ENCODE measurements at places on chromosomes 12 and 14.

- no peak for DNase-seq
Measured at GRCh38 chr12:131716282-131716681, 5.4 kb downstream of the SFSWAP start.

- DNase-seq = no peak
Measured at GRCh38 chr12:1050059-1050707, 59.2 kb downstream of the ERC1 start.

DNA sequence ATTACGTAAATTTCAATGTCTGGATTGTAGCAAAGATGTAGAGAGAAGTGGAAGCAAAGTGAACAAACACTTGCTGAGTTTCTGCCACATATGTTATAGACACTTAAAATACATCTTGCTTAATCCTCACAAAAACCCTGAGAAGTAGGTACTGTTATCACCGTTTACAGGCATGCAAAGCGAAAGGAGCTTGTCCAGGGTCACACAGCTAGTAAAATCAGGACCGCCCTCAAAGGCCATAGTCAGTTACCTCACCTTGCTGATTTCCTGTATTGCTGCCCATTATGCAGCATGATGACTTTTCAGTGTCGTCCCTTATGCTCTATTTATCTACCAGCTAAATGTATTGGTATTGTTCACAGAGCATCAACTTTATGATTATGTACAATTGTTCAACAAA is 39.8 kb downstream of the TRHDE start:
- DNase-seq = no peak

- DNase-seq = peak; percentile 60
Measured at GRCh38 chr12:98618952-98619351, 25.5 kb downstream of the SLC25A3 start.

DNA sequence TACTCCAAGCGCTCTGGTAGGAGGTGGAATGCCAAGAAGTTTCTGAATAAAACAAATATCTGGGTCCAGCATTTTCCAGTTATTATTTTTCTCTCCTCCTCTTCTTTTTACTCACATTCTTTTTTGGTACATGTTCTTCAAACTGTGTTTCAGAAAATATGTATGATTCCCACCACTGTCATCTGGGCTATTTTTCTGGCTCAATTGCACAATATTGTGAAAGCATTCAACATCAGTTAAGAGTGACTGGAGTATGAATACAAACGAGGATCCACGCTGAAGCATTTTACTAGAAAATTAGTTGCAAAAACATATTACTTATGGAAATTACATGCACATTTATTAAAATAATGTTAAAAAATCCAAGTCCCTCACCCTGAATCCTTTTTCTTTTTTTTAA is 61.5 kb downstream of the KCNMB4 start:
- DNase-seq = no peak

DNA sequence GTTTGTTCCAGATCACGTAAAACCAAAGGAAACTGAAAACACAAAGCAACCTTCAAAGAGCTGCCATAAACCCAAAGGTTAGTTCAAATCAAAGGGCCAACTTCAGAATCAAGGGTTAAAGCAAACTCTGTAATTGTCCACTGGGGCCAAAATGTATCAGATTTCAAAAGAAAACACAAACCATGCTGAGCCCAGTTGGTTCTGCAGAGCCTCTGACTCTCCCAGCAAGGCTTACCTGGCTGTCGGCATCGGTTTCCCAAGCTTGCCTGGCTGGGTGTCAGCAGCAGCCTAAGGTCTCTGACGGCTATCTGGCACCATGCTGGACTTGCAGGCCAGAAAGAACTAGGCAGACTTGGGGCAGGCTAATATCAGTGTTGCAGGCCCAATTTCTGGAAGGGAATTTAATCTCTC is 125.3 kb downstream of the DAD1 start:
- no peak for DNase-seq

DNA sequence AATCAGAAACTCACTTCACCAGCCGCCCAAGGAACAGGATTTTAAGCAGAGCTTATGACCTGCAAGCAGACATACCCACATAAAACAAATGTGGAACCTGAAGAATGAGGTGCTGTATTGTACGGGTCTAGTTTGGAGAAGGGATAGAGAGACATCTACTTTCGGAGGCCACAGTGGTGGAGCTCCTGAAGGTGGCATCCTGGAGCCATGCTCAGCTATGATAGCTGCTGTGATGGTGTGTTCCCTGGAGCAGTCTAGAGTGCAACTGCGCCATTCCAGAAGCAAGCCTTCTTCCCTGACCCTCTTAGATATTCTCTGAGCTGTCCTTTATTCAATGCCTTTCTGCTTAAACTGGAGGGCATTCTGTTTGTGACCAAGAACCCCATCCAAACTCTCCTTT is 402.6 kb downstream of the FUT8 start:
- no peak for DNase-seq

GRCh38 chr12:22399464-22400180 is 65.1 kb upstream of the ST8SIA1 start:
- DNase-seq = no peak

DNA sequence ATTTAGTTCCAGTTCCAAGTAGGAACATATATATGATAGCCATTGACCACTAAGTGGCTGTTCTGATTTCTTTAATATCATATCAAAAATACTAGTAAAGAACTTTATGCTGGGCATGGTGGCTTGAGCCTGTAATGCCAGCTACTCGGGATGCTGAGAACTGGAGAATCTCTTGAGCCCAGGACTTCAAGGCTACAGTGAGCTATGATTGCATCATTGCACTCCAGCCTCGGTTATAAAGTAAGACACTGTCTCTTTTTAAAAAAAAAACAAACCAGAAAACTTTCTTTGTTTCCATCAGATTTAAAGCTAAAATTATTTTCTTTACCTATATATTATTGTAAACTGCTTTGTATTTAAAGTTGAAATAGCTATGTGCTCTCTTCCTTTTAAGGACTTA is 127.0 kb downstream of the SCAF11 start:
- DNase-seq = no peak

DNA sequence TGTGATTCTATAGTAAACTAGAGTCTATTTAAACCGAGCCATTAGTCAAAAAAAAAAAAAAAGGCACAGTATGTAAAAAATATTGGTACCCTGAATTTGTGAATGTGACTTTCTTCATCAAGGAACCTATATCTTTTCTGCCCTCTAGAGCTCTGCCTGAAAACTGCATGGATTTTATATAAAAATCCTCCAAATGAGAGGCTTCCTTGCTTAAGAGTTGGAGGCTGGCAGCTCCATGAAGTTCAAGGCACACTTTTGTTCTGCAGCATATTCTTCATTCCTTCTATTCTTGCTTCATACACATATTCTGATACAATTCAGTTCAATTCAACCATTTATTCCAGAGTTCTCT is 23.1 kb upstream of the NKX2-8 start:
- peak; percentile 6 for DNase-seq

GRCh38 chr14:101977311-101978071 is 13.1 kb downstream of the DYNC1H1 start:
- DNase-seq = peak; percentile 26

DNA sequence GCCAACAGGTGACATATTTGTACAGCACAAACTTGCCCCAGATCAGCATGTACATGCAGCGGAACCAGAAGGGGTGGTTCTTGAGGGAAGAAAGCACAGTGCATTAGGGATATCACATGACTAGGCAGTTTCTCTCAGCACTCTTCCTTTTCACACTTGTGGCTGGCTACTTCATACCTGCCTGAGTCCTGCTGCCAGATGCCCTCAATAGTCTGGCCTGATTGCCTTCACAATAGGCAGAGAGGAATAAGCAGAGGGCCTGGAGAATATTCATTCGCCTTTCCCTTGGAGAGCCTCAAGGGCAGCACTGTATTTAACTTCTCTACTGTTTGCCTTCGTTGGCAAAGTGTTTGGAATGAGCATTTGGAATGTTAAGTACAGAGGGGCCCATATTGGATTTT is 7.9 kb downstream of the EMG1 start:
- no peak for DNase-seq

DNA sequence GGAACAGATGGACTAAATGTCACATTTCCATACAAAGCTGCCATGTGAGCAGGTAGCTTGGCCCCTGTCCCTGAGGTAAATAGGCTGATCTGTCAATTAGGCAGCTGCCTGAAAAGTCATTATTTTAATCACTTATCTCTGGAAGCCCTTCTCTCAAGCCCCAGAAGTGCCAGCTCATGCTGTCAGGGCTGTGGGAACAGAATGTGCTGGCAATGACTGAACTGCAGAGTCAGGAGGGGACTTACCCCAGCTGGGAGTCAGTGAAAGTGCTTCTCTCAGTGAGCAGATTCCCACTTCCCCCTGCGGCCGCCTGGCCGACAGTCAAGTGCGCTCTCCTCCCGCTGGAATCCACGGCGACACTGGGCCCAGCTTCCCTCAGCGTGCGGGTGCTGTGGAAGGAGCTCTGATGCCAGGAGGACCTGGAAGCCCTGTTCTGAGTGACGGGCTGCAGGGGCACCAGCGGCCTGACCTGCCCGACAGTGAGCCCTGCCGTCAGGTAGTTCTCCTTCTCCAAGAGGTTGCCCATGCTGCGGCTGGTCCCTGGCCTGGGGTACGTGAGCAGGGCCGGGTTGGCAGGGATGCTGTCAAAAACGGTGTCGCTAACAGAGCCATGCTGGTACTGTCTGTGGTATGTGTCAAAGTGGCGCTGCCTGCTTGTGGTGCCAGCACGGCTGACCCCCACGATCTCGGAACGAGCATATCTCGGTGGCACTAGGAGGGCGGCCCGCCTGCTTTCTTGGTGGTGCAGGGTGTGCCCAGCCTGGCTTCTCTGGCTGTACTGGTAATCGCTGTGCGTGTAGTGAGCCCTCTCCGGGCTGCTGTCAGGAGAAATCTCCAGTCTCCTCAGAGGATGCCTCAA is 18.7 kb downstream of the PKP2 start:
- DNase-seq = no peak

DNA sequence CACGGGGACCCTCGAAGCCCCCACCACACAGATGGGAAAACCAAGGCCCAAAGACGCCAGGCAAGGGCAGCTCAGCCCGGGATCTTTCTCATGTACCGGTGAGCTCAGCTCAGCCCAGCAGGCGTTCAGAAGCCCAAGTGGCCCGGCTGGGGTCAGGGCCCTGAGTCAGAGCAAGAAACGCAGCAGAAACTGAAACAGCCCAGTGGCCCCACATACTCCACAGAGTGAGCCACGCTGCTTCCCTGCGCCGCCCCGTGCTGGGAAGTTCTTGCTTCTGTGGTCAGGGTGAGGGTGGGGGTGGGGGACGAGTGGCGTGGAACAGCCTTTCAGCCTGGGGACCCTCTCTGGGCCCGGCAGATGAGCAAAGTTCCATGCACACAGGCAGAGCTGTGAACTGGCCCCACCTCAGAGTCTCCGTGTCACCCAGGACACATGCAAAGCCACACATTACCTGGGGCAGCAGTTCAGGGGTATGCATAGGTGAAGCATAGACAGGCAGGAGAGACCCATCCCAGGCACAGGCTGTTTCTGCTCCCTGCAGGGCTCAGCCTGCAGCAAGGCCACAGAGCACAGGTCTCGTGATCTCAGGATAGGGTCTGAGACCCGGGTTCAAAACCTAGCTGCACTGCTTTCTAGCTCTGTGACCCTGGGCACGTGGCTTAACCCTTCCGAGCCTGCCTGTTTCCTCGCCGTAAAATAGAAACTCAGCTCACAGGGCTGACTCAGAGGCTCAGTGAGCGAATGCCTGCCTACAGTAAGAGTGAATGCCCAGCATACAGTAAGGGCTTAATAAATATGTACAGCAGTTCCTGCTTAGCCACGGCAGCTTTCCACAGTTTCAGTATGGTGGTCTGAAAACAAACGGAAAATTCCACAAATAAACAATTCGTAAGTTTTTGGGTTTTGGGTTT is 21.6 kb downstream of the NCOR2 start:
- peak; percentile 76 for DNase-seq

DNA sequence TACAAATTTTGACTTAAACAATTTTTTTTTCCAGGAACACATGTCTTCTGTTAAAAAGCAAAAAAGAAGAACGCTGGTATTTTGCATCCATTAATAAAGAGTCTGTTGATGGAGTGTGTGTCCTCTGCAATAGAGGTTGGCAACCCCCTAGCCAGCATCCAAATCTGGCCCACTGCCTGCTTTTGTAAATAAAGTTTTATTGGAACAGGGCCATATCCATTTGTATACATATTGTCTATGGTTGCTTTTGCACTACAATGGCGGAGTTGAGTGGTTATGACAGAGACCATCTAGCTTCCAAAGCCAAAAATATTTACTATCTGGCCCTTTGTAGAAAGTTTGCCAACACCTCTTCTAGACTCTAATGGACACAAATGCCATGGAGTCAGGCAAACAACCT is 49.6 kb downstream of the CCDC92 start:
- DNase-seq = no peak

DNA sequence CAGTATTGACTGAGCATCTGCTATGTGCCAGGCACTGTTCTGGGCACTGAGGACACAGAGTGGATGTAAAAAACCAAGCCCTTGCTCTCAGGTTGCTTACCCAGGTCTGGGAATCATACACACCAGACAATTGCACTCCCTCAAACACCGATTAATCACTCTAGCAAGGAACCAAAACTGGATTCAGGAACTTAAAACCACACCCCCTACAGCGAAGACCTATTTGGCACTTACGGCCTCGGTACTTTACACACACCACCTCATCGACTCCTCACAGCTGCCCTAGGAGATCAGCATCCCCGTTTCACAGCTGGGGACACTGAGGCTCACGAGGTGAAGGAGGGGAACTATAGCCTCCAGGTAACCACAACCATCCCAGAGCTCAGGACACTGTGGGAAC is 1.6 kb downstream of the GLTP start:
- no peak for DNase-seq

- DNase-seq = no peak
Measured at GRCh38 chr12:12017798-12018197, 52.9 kb upstream of the BCL2L14 start.

- DNase-seq = no peak
Measured at GRCh38 chr12:5345534-5345933, 86.4 kb upstream of the NTF3 start.

DNA sequence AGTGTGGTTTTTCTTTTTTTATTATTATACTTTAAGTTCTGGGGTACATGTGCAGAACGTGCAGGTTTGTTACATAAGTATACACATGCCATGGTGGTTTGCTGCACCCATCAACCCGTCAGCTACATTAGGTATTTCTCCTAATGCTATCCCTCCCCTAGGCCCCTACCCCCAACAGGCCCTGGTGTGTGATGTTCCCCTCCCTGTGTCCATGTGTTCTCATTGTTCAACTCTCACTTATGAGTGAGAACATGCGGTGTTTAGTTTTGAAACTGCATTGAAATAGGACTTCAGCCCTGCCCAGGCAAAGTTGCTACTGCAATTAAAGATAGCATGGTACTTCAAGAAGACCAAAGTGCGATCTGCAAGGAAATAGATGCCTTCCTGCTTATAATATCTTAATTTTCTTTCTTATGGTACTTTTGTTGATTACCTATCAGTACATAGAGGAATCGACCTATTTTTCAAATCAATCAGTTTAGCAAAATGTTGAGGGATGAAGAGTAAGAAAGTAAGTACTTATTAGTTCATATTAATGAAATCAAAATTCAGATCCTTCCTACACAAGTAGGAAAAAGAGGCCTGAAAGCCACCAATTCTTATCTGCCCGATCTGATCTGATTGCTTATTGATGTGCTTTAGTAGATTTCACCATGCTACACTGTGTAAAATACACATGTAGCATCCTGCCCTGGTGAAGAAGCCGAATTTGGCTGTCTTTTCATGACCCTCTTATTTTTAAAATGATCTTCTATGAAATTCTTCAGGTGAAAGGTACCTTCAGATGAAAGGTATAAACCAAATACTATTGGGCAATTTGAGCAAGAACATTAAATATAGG is 1.6 kb downstream of the LTA4H start:
- no peak for DNase-seq

GRCh38 chr12:19421503-19422282 is 17.6 kb upstream of the AEBP2 start:
- DNase-seq = no peak

GRCh38 chr14:61516964-61517653 is 178.2 kb upstream of the HIF1A start:
- no peak for DNase-seq
